Colonic mucosa (tissue), 4 donors: ENCODE measurements at places on chromosomes 12 and 14.

DNA sequence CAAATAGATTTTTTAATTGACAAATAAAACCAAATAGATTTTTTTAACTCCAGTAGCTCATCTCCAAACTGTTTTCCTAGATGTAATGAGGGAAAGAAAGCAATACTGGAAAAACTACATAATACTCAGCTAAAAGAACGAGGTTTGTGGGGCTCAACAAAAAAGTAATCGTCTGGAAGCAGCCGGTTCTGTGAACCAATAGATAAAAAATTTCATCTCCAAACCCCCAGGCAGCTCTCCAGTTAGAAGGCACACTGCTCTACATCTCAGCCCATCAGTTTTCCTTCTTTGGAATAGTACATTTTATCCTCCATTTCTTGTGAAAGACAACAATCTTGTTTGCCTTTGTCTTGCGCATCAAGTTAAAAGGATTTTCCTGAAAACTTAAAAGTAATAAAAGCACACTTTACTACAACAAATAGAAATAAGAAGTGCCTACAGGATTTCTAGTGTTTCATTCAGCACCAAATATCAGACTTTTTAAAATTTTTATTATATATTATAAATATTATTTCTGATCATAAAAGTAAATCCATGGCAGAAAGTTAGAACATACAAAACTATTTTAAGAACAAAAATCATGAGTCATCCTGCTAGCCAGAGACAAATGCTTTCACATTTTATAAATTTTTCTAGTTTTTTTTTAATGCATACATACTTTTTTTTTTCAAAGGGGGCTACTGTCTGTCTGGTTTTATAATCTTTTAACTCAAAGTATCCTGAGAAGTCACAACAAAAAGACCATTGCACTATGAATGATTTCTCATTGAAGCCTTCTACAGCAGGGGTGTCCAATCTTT is 67.7 kb downstream of the EPS8 start:
- H3K36me3 ChIP-seq: no peaks in the 10 kb centered on the region
- H3K4me3 ChIP-seq: no peak overlapping the region
- H3K4me1 ChIP-seq: peaks cover 11% of the 10 kb centered on the region
- no peak overlapping the region for H3K27ac ChIP-seq

GRCh38 chr14:90093942-90094595 is 32.3 kb downstream of the KCNK13 start:
- H3K27me3 ChIP-seq: no peaks in the 10 kb centered on the region
- DNase-seq: no peak
- no peaks in the 10 kb centered on the region for H3K4me1 ChIP-seq
- no peak overlapping the region for H3K27ac ChIP-seq

GRCh38 chr12:111753144-111753881 is 13.4 kb upstream of the ALDH2 start:
- H3K27me3 ChIP-seq: no peaks in the 10 kb centered on the region
- H3K4me3 ChIP-seq: no peak overlapping the region
- H3K4me1 ChIP-seq: no peaks in the 10 kb centered on the region
- H3K36me3 ChIP-seq: no peaks in the 10 kb centered on the region
- H3K27ac ChIP-seq: no peak overlapping the region
- peak; percentile 65 for DNase-seq

DNA sequence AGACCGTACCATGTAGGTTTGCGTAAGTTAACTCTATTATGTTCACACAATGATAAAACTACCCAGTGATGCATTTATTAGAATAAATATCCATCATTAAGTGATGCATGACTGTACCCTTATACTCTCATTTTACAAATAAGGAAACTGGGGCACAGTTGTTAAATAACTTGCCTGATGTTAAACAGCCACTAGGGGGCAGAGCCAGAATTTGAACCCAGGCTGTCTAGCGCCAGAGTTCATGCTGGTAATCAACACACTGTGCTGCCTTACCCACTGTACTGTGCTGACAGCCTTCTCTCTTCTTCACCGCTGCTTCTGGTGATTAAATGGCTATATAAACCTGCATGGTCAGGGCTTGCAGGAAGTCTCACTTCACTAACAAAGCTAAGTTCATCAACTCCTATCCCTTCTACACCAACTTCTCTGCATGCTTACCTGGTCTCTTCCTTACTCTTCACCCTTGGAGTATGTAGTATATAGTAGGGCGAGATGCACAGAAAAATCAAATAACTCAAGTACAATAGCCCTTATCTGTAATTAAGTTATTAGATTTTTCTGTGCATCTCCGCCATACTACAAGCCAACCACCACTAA is 43.6 kb upstream of the APPL2 start:
- H3K27me3 ChIP-seq: no peaks in the 10 kb centered on the region
- H3K4me3 ChIP-seq: no peak overlapping the region
- H3K36me3 ChIP-seq: no peaks in the 10 kb centered on the region
- H3K27ac ChIP-seq: no peak overlapping the region

GRCh38 chr12:76781321-76781720 is 17.4 kb downstream of the ZDHHC17 start:
- no peaks in the 10 kb centered on the region for H3K27me3 ChIP-seq
- no peaks in the 10 kb centered on the region for H3K4me1 ChIP-seq
- no peak overlapping the region for H3K4me3 ChIP-seq
- no peak for DNase-seq

GRCh38 chr12:26198742-26199141 is 3.4 kb downstream of the SSPN start:
- H3K27me3 ChIP-seq: no peaks in the 10 kb centered on the region
- H3K4me1 ChIP-seq: no peaks in the 10 kb centered on the region
- no peaks in the 10 kb centered on the region for H3K36me3 ChIP-seq
- no peak overlapping the region for H3K27ac ChIP-seq

DNA sequence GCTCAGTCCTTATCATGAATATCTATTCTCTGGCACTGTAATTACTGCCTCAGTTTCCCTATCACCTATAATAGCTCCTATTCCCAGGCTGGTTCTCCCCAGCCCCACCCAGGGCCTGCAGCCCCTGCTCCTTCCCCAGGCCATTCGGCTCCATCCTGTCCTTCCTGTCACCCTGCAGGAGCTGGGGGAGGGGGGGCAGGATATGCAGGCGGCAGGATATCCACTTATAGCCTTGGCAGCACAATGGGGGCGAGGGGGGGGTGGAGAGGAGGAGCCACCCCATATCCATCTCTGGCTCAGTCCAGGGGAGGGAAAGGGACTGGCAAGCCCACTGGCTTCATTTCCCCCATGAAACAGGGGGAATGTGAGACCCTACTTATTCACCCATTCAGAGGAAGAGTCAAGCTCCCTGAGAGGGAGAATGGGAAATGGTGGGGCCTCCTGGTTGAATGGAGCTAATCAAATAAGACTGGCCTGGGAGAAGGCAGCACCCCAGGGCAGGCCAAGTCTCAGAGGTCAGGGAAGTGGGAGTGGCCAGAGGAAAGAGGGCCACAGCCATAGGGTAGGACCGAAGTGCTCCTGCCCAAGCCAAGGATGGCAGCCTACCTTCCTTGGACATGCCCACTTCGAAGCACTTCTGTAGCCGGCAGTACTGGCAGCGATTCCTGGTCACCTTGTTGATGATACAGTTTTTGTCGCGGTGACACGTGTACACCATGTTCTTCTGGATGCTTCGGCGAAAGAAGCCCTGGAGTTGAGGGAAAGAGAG is 7.8 kb upstream of the ITGB7 start:
- no peak for DNase-seq
- peaks cover 16% of the 10 kb centered on the region for H3K4me1 ChIP-seq
- no peak overlapping the region for H3K4me3 ChIP-seq
- H3K36me3 ChIP-seq: no peaks in the 10 kb centered on the region
- H3K27me3 ChIP-seq: no peaks in the 10 kb centered on the region
- H3K27ac ChIP-seq: no peak overlapping the region

DNA sequence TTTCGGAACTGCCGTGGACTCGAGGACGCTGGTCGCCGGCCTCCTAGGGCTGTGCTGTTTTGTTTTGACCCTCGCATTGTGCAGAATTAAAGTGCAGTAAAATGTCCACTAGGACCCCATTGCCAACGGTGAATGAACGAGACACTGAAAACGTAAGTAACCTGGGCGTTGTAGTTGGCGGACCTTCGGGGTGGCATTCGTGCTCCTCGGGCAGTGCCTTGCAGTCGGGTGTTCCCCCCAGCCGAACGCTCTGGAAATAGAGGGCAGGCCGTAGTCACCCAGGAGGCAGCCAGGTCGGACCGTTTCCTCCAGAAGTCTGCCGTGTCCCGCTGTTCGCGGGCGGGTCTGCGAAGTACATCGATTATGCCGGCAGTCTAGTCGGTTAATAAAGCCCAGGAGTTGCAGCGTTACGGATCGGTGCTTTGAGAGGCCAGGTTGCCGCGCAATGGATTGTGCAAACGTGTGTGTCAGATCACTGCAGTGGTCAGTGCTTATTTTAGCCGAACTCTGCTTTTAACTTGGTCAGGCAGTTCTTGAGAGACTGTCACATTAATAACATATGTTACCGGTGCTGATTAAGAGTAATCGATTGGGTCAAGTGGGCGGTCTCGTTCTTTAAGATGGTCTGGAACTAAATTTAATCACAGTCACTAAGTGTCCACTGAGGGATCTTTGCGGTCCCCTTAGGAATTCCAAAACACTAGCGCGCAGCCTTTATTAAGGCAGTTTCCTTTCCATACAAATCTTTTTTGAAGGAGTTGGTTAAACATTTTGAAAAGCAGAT is 906 bp downstream of the MARK3 start:
- peak overlapping the region; percentile 87 for H3K4me3 ChIP-seq
- no peaks in the 10 kb centered on the region for H3K27me3 ChIP-seq
- H3K4me1 ChIP-seq: peaks cover 3% of the 10 kb centered on the region
- H3K36me3 ChIP-seq: no peaks in the 10 kb centered on the region

- no peak overlapping the region for H3K27ac ChIP-seq
- no peak for DNase-seq
- H3K36me3 ChIP-seq: no peaks in the 10 kb centered on the region
These were observed 252.4 kb downstream of the ITPR2 start for GRCh38 chr12:26580619-26581018.

DNA sequence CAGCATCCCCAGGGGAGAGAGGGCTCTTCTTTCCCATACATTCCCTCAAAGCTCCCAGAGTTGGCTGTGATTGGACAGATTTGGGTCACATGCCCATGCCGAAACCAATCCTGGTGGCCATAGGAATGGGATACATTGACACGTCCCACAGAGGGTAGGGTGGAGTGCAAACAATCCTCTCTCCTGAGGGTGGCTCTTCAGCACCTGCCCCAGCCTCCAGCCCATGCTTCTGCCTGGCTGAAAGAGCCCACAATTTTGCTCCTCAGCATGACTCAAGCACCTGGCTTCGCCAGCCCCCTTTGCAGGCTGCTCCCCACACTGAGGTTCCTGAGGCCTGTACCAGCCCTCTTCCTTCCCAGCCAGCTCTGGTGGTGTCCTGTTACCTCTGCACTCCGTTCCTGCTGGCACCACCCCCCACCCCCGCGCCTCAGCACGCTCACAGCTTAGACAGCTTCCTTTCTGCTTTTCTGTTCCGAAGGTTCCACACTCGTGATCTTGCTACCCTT is 71.7 kb downstream of the CCDC92 start:
- no peaks in the 10 kb centered on the region for H3K27me3 ChIP-seq
- no peak overlapping the region for H3K4me3 ChIP-seq
- H3K4me1 ChIP-seq: no peaks in the 10 kb centered on the region
- DNase-seq: no peak
- no peaks in the 10 kb centered on the region for H3K36me3 ChIP-seq
- no peak overlapping the region for H3K27ac ChIP-seq
